Brain microvascular endothelial cell (primary cell): ENCODE measurements at places on chromosomes 4 and X.

DNA sequence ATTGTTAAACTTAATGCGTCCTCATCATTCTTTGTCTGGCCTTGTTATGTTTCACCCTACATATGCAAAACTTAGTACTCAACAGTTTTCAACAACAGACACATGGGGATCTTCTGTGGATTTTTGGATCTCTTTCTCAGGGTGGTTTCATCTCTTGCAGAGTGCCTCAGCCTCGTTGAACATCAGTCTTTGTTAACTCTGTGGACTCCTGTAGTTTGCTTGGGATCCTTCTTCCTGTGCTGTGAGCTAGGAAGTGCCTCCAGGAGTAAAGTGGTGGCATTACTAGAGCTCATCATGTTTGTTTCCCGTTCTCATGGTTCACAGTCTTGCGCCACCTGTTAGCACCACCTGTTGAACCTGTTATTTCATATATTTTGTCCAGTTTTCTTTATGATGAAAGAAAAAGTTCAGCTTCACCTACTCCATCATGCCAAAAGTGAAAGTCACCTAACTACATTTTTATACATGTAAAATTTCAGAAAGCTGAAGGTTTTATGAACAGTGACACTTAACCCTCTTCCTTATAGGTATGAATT, 27.5 kb upstream of the NDUFC1 start:
- DNase-seq: no peak

GRCh38 chrX:37942170-37942569, 64.2 kb upstream of the SYTL5 start:
- no peak for DNase-seq

- DNase-seq: no peak
These were observed 85.3 kb upstream of the MAML3 start for GRCh38 chr4:140239311-140239710.

DNA sequence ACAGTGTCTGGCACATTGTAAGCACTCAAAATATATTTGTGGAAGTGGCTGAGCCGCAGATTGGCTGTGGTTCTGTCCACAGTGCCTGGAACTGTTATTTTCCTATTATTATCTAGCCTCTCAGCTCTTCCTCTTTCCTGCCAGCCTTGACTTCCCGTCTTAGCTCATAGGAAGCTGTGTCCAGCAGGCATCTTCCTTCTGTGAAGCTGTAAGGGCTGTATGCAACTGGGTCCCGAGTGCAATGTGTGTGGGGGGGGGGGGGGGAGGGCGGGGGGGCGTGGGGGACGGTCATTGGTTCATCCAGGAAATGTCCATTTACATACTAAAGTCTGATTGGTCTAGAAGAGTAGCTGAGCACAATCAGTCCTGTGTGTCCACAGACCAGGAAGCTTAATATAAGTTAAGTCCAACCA, 210.7 kb downstream of the PDGFRA start:
- DNase-seq: peak; percentile 52

GRCh38 chr4:176276710-176277109, 7.7 kb upstream of the ASB5 start:
- no peak for DNase-seq
